ENCODE measurements at places on chromosomes 3 and 15. TPM values are rescaled to one million over a fixed set of nuclear protein-coding genes. Genes with fewer than 3 reads are reported as not detected.

DNA sequence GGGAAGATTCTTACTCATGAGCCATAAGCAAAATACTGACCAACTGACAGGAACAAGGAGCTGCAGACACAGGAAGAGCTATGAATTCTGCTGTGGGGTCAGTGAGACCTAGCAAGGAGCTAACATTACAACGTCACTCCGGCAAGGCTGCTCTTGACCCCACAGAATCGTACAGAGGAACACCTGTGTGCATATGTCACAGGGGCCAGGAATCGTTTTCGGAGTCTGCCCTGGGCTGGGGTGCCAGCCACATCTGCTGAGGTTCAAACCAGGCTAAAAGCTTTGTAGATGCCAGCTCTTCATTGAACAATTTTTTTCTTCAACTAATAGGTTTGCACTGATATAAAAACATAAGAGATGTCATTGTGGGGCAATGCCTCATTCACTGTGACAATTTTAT lies 82.6 kb downstream of the LRRK1 start:
- no peak for DNase-seq

DNA sequence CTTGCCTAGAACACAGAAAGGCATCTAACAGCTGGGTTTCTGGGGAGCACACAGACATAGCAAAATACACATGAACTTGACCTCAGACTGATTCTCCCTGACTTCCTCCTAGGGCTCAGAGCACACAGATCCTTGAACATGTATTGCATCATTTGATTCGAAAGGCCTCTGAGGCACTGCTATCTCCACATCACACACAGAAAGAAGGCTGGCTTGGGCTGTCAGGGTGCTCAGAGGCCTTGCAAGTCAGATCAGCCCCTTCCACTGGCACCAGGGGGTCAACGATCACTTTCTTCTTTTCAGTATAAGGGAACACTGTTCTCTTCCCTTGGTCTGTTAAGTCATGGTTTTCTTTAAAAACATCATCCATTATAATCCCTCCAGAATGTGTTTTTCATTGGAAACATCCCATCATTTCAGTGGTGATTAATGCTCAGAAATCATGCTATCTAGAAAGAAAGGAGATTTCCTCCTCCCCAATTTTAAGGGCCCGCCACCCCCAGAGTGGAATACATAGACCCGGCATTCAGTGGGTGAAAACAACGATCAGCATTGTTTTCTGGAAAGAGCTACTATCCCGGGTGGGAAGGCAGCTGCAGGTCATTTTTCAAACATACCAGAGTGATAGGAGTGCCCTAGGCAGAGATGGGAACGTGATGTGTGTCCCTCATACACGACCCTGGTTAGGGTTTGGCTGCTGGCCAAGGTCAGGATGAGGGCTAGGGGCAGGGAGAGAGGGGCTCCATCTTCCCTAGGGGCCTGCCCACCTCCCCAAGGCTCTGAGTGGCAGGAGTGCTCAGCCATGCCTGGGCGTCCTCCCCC lies 253.3 kb upstream of the LYSMD4 start:
- no peak for DNase-seq

GRCh38 chr3:190116551-190117067 lies 4.1 kb downstream of the P3H2 start:
- no peak for DNase-seq

- peak; percentile 62 for DNase-seq
Measured at GRCh38 chr15:78396976-78397375, 41.0 kb upstream of the IREB2 start.

- no peak for DNase-seq
Measured at GRCh38 chr3:63878394-63879060, 14.9 kb downstream of the ATXN7 start.

- DNase-seq: no peak
Measured at GRCh38 chr3:146072824-146073223, 88.2 kb downstream of the PLOD2 start.

DNA sequence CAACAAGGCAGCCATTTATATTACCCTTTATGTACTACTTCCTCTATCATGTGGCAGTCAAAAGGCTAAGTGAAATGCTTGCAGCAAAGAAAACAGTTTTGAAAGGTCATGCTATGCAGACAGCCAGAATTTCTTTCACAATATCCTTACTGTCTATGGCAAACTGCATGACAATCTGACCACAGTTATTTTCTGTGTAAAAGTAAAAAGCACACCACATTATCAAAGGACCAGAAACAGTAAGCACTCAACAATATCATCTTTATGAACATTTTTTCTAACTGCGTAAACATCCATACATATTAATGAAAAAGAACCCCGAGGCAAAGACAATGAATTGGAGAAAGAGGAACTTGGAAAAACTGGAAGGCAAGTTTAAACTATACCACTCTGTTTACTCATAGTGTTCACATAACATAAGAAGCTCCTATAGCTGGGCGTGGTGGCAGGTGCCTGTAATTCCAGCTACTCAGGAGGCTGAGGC lies 47.9 kb downstream of the PIK3CB start:
- DNase-seq: no peak

GRCh38 chr3:51295625-51296024 lies 89.5 kb upstream of the MANF start:
- no peak for DNase-seq

DNA sequence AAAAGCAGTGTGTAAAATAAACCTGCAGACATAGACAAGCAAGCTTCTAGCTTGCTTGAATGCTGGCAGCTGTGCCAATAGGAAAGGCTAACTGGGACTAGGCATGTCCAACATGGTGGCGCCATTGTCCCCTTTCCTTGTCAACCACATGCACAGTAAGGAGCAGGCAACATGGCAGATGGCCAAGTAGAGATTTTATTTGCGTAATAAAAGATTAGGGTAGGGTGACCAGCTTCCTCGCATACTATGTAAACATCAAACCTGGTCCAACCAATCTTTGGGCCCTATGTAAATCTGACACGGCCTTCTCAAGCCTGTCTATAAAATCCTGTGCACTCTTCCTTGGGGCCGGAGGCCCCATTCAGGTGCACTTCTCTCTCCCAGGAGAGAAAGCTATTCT lies 575.4 kb upstream of the GOLIM4 start:
- no peak for DNase-seq

Gene GLT8D1
- total RNA-seq: 30.5 TPM

Gene GPR62
- not detected for total RNA-seq

Gene DOCK3
- 0.09 TPM for total RNA-seq

Gene CX3CR1
- total RNA-seq: 0.61 TPM

Gene CCR3
- 0.64 TPM for total RNA-seq
